ENCODE measurements at places on chromosomes 16 and 17.
A peak's percentile ranks its signal among the peaks of the same experiment; 100 is the strongest.

GRCh38 chr17:56160422-56160821 is 7.1 kb downstream of the ANKFN1 start:
- DNase-seq, result no peak

DNA sequence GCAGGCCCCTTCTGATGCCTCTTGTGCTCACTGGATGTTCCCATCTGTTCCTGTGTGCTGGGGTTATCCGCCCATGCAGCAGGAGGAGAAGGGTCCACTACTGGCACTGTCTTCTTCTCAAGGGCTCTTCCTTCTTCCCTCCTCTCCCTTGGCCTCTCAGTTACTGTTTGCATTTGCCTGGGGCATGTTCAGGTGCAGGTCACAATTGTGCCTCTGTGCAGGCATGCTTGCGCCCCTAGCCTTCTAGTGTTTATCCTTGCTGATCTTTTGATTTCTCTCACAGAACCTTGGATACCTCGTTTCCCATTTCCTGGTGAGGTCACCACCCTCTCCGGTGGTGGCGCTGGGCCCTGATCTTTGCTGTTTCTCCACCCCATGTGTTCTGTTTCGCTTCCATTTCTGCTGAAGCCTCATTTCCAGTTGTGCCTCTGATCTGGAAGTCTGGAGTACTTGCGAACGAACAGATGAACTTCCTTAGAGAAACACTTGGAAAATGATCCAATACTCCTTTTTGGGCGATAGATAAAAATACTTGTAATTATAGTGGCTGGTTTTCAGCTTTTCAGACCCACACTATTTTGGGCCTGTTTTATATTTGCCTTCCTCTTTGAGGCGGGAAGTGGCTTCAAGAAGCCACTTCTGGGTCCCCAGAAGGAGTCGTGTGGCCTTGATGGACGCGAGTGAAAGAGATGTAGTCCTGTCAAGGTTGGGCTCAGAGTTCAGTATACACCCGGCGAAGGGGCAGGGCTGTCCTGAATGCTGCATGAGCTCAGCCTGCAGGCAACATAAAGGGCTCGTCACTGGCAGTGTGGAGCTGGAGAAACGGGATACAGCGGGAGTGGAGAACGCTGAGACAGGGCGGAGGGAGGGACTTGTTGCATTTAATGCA is 312.9 kb downstream of the SNX29 start:
- no peak for DNase-seq

DNA sequence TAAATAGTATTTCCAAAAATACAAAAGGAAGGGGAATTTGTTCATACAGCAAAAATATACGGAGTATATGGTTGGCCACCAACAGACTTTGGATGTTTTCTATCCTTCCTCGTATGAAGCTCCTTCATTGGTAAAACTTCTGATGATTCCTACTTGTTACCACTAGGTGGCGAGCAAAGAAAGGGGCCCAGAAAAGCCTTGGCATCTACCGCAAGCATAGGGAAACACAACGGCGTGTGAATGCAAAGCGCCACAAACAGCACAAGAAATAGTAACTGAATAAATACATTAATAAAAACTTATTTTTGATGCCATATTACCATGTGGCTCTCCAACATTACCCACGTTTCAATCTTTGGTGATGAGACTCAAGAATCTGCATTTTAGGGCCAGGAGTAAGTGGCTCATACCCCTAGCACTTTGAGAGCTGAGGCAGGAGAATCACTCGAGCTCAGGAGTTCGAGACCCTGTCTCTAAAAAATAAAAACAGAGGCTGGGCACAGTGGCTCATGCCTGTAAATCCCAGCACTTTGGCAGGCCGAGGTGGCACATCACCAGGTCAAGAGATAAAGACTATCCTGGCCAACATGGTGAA is 34.5 kb downstream of the YWHAE start:
- DNase-seq, result peak; percentile 24

DNA sequence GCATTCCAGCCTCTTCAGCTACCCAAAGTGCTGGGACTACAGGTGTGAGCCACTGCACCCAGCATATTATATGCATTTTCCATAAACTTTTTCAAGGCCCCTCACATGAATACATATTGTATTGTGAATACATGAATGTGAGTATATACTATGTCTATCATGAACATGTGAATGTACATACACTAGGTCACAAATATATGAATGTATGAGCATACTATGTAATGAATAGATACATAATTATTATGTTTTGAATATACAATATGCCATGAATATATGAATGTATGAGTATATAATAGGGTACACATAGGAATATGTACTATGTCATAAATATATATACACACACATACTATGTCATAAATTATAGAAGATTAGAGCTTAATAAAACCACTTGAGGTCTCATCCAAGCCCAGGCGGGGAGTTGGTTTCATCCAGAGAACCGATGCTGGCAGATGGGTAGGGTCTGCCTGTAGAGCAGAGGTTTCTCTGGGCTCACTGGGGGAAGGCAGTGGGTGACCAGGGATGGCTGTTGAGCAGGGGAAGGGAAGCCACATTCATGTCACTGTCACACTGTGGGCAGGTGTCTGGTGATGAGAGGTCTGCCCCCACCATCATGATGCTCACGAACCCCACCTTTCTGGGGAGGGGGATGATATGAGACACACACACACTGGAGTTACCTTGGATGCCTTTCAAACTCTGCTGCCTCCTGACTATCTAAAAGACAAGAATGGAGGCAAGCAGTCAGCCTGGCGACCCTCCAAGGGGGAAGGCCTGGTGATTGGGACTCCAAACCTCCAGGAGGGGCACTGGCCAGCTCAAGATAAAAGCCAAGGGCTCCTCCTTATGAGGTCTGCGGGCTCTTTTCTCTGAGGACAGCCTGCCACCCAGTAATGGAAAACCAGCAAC is 7.3 kb downstream of the C16orf95 start:
- no peak for DNase-seq

DNA sequence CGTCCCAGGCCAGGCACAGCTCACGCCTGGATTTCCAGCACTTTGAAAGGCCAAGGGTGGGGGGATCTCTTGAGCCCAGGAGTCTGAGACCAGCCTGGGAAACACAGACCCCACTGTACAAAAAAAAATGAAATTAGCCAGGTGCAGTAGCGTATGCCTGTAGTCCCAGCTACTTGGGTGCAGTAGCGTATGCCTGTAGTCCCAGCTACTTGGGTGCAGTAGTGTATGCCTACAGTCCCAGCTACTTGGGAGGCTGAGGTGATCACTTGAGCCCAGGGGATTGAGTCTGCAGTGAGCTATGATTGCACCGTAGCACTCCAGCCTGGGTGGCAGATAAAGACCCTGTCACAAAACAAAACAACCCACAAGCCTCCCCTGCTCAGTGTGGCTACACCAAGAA is 27.0 kb upstream of the SLC25A19 start:
- DNase-seq, result no peak

- no peak for DNase-seq
Observed at GRCh38 chr17:42345396-42346073, 42.7 kb downstream of the STAT3 start.

DNA sequence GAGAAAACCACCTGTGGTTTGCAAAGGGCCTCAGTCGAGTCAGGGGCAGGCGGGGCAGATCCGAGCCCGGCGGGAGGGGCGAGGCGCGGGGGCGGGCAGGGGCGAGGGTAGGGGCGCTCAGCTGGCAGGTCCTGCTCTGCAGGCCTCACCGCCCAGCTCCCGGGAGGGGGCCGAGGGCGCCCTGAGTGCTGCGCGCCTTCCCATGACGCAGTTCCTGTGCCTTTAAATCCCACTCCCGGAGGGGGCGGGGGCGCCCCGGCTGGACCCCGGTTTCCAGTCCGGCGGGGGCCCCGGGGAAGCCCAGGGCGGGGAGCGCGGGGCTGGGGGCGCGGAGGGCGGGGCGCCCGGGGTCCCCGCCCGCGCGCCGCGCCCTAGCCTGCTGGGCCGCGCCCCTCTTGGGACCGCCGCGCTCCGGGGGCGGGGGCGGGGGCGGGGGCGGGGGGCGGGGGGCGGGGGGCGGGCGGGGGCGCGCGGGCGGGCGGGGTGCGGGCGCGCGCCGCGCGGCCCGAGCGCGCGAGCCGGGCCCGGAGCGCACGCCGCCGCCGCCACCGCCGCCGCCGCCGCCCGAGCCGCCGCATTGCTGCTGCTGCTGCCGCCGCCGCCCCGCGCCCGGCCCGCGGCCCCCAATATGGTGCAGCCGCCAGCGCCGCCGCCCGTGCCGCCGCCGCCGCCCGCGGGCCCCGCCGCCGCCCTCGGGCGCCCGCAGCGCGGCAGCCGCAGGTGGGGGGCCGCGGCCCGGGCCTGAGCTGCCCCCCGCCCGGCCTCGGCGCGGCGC is at the start of gene JPH3:
Gene JPH3 (plus strand): TSS at position 508 of the 775 bp plus-strand sequence. CDS start 639 bp downstream, outside the sequence.
- DNase-seq, result no peak

- DNase-seq, result peak; percentile 58
Observed at GRCh38 chr16:88569985-88570690, at the start of gene ZC3H18. Gene ZC3H18, plus strand, starts transcription at chr16:88570403. Its CDS starts 6,721 bp downstream, at chr16:88577124.

DNA sequence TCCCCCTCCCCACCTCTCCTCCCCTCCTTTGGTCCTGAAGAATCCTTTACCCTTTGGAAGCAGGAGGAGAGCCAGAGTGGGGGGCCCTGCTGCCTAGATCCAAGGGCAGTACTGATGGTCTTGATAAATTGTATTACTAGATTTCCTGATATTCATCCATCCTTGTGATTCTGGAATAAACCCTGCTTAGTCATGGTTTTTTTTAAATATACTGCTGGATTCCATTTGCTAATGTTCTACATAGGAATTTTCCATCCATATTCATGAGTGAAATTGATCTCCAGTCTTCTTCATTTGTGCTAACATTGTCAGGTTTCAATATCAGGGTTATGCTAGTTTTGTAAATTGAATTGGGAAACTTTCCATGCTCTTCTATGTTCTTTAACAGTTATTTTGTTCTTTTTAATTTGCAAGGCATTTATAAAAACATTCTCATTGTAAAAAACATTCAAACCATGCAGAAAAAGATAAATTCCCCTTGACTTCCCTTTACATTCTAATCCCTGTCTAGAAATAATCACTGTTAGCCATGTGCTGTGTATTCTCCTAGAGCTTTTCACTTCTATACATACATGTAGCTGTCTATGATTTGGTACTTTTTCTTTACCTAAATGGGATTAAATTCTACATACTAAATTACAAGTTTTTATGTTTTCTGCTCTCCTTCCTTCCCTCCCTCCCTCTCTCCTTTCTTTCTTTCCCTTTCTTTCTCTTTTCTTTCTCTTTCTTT is 56.7 kb downstream of the CCDC42 start:
- DNase-seq, result no peak

DNA sequence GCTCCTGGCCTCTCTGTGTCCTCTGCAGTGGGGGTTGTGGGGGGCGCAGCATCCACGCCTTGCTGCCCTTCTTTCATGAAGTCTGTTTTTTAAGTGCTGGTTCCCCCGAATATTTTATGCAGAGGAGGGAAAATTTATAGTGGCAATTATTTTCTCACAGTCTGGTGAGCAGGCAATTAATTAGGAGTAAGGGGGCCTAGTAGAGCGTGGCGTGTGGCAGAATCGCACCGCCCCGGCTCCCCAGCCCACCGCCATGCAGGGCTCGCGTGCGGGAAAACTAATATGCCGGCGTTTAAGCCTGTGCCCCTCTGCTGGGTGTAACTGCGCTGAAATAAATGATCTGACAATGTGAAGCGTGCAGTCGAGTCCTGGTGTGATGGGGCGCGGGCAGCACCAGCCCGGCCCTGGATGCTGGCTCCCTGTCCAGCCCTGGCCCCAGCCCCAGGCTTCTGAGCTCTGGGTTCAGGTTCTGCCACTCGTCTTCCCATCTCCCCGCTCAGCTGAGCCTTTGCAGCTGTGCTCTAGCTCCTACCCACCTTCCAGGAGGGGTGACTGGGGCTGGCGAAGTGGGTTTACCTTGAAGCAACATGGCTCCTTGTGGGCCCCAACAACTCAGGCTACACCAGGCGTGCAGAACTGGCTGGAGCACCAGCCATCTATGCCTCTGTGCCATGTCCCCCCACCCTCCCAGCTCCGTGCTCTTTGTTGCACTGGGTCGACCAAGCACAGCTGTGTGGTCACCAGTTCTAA is 13.8 kb downstream of the ENGASE start:
- DNase-seq, result no peak

DNA sequence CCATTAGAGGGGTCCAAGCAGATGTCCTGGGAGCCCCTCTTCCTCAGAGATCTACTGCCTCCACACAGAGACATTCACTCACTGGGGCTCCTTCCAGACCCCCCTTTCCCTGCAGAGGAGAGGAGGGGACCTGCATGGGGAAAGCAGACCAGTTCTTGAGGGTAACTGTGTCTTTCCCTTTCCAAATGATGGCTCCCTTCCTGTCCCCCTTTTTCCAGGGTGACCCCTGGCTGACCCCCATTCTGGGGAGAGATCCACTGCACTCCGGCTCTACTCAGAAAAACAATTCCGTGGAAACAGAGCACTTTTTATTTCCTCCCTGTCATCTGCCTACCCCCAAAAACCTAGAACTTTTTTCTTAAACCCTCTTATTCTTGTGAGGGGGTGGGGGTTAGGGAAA is 6.4 kb downstream of the CACNA1G start:
- no peak for DNase-seq

- DNase-seq, result no peak
Observed at GRCh38 chr17:13787636-13788035, 185.9 kb upstream of the HS3ST3A1 start.

DNA sequence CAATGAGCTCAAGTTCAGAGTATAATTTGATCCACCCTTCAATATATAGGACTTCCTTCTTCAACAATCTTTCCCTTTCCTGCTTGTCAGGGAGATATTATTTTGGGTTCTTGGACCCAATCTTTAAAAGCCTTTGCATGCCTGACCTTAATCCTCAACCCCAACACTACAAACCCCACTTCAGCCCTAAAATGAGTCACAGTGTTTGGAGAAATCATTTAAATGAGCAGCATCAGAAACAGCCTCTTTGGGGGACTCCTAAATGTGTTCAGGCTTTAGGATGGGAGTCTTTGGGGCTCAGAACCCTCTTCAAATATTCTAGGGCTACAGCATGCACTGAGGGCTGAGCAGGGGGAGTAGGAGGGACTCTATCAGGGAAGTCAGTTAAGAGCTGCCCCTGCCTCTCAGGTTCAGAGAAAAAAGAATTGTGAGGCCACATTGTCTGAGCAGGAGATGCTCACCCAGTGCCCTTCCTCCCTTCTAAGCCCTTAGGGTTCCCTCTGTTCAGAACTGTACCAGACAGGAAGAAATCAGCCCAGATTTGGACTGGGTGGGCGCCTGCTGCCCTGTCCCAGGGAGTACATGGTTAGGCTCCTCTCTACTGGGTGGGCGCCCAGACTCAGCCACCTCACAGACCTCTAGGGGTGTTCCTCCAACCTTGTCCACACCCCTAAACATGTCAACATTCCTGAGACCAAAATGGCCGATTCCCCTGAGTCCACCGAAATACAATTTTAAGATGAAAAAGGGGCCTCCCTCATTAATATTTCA is 5.0 kb downstream of the NEUROD2 start:
- no peak for DNase-seq

DNA sequence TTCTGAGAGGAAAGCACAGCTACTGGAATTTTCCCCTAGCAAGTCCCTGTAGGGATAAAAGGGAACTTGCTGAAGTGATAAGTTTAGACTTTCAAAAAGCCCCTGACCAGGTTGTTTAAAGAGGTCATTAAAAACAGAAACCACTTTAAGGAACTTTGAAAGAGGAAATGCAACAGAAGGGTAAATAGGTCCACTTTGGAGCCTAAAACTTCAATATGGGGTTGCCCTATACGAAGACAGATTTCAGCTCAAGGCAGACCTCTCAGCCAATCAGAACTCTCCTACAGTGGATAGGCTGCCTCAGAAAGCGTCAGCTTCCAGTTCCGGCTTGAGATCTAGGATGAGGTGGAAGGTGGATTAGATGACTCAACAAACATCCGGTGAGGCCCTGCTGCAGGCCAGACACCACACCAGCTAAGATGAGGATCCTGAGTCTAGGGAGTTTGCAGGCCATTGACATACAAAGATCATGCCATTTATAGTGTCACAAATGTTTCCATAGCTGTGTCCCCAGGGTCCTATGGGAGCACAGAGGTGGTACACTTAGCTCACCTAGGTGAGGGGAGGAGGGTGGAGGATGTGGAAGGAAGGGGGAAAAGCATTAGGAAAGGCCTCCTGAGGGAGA is 7.9 kb upstream of the MFSD6L start:
- no peak for DNase-seq

Measured in NCI-H524 treated with DMSO at 0.1 percent for 48 hours (cell line).